EL (cell line): ENCODE measurements at places on chromosomes 11 and 22.
A peak's percentile ranks its signal among the peaks of the same experiment; 100 is the strongest.

DNA sequence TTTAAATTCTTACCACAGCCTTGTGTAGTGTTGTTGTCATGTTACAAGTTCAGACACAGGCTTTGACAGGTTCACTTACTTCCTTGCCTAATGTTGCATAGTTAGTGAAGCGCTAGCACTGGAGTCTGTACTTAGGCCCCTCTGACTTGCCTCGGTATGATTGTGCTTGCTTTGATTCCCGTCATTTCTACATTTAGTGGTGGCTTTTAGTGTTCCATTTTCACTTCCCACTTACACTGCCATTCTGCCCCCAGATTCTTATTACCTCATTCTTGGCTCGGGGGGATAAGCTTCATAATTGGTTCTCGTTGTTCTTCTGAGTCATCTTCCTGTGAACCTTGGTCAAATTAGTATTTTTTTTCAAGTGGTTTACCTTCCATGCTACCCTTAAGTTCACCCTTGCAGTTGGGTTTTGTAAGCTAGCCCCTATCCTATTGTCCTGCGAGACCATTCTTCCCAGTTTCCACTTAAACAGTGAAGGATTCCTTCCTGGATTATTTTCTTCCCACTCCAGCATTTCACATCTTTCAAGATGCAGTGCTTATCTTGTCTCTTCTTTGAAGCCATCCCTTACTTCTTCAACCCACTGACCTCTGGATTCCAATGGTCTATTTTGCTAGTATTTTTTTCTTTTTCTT is 68.7 kb downstream of the DDX10 start:
- DNase-seq: peak; percentile 77

DNA sequence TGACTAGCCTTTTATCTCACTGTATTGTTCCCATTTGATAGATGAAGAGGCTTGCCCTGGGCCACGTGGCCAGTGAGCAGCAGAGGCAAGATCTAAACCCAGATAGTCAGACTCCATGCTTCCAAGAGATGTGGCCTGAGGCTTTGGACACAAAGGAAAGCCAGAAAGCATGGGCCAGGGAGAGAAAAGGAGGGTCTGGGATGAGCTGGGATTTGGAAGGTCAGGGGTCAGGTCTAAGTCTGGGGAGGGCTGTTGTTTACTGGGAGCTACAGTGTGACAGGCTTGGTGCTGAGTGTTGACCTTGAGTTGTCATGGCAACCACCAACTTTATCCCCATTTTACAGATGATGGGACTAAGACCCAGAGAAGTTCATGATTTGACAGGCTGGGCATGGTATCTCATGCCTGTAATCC is 2.1 kb downstream of the SLC35E4 start:
- no peak for DNase-seq

DNA sequence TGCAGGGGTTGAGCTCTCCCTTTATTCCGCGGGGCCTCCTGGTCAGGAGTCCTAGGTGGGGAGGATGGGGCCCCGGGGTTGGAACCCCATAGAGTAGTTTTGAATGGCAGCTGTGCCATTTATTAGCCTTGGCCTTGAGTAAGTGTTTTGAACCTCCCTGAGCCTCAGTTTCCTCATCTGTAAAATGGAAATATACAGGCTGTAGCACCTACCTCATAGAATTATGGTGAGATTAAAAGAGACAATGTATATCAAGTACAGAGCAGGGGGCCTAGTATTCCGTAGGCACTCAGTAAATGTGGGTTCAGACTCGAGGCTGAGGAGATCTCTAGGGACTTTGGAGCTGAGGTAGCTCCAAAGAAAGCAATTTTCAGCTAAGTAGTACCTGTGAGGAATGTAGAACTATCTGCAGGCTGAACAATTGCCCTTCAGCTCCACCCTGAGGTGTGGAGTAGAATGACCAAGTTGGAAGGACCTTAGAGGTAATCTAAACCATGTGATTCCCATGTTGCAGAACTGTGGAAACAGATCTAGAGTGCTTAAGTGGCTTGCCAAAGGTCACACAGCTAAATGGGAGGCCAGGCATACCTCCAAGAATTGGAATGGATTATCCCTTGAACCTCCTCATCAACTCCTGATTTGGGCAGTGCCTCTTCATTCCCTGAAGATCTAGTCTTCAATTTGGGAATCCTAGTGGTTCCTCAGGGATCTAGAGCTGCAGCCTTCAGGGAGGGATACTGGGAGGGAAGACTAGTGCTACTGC is 682 bp downstream of the PGAP2 start:
- peak; percentile 50 for DNase-seq

- DNase-seq: peak; percentile 38
Observed at GRCh38 chr11:128848815-128849455, 18.2 kb downstream of the KCNJ1 start.

GRCh38 chr22:26374391-26375026 is 54.6 kb upstream of the ASPHD2 start:
- DNase-seq: no peak

DNA sequence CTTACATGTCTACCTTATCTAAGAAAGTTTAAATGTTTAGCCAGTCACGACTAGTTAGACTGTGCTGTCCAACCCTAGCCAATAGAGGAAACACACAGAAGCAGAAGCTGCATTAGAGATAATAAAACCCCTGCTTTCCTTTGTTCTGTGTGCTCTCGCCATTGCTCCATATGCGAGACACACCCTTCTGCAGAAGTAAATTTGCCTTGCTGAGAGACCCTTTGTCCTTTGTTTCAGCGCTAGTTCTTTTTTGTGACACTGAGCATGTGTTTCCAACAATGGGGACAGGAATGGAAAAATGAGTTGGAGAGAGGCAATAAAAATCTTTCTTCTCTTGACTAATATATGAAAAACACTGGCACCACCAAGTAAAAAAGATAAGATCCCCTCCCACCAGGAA is 18.1 kb upstream of the MS4A4E start:
- no peak for DNase-seq

DNA sequence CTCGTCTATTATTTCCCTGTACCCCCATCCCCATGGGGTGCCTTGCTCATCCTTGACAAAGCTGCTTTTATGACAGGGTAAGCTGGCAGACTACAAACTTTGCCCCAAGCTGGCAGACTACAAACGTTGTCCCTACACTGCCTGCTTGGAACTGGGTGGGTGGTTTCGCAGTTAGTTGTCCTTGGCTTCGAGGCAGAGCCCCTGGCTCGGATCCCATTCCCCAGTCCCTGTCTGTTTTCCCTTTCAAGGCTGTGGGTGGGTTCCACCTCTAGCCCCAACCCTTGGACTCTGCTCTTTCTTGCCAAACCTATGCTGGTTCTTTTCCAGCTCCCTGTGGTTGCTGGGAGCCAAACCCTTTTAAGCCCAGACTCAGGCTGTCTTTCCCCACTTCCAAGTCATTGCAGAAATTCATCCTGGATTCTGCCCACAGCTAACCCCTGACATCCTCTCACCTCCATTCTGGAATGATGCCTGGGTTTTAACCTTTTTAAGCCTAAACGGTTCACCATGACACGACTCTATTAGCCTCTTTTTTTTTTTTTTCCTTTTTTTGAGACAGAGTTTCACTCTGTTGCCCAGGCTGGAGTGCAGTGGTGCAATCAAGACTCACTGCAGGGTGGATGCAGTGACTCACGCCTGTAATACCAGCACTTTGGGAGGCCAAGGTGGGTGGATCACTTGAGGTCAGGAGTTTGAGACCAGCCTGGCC is 9.2 kb upstream of the RBM14 start:
- peak; percentile 35 for DNase-seq

- no peak for DNase-seq
Observed at GRCh38 chr11:60378354-60378753, at the start of gene MS4A7. MS4A7 (plus strand) TSS chr11:60378532; CDS start chr11:60383142, 4,610 bp downstream.

- no peak for DNase-seq
Observed at GRCh38 chr11:2273771-2274170, 3.4 kb upstream of the ASCL2 start.

GRCh38 chr11:37544491-37544890 is 946.5 kb upstream of the RAG2 start:
- no peak for DNase-seq

DNA sequence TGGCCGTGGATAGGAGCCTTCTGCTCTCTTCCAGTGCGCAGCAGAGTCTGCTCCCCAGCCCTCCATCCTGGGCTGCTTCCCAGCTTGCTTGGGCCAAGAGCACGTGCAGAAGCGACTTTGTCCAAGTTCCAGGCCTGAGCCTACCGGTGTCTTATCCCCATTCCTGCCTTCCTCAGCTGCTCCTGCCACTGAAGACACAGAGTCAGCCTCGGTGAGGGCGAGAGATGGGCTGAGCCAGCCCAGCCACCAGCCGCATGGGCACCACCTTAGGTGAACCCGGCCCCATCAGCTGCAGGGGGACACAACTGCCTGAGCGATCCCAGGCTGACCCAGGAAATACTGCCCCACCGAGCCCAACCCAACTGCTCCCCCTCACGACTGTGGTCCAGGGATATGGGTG is 847.8 kb downstream of the TBC1D22A start:
- DNase-seq: no peak

- no peak for DNase-seq
Observed at GRCh38 chr11:118628861-118629549, 21.6 kb downstream of the PHLDB1 start.

- no peak for DNase-seq
Observed at GRCh38 chr22:36772451-36772850, 3.5 kb downstream of the IFT27 start.

DNA sequence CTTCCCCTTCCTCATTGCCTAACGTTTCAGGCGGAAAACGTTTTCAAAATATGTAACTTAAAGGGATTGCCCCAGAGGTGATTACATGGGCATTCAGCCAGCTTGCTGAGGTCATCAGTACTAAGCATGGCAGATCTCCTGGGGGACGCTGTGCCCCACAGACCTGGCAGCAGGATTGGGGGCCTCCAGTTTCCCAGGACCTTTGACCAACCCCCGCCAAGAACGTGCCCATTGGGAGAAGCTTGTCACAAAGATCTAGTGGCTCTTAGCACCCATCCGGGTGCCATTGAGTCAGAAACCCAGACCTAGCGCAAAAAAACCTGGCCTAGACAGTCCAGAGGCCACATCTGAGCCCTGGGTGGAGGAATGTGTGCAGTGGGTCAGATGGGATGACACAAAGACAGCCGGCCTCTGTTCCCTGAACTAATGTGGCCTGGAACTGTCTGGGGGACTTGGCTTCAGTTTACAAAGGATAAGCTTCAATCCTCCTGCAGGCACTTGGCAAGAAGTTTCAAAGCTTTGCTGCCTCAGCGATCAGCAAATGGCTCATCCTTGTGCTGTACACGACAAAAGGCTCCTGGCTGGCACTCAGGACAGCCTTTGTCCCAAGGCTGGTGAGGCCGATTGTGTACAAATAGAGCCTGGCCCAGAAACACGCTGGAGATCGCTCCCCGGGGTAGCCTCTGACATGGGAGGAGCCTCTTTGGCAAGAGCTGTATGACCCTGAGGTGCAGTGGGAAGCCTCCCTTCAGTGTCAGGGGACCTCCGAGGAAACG is 9.5 kb downstream of the C1QTNF6 start:
- DNase-seq: no peak
